ENCODE measurements at places on chromosomes 5 and 9.

- DNase-seq, result no peak
Measured at GRCh38 chr9:5608298-5609225, 20.3 kb upstream of the RIC1 start.

DNA sequence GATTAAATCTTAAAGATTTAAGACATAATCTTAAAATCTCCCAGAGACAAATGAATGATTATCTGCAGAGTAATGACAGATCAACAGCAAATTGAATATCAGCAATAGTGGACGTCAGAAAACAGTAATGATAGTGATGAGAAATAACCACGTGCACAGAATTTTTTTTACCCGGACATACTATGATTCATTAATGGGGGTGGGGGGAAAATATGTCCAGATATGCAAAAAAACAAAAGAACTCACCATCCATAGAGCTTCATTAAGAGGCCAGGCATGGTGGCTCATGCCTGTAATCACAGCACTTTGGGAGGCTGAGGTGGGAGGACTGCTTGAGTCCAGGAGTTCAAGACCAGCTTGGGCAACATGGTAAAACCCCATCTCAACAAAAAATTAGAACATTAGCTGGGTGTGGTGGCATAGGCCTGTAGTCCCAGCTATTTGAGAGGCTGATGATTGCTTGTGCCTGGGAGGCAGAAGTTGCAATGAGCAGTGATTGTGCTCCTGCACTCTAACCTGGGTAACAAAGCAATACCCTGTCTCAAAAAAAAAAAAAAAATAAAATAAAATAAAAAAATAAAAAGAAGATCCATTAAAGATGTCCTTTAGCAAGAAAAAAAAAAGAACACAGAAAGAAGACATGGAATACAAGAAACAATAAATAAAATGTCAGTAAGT, 30.9 kb upstream of the SHOC1 start:
- no peak for DNase-seq

- DNase-seq, result no peak
Measured at GRCh38 chr9:74683322-74683721, 186.2 kb downstream of the RORB start.

- DNase-seq, result no peak
Measured at GRCh38 chr9:84059936-84060335, 79.3 kb downstream of the RMI1 start.

GRCh38 chr5:159533197-159533596, 202.9 kb upstream of the IL12B start:
- DNase-seq, result no peak
